ENCODE measurements at places on chromosomes 16 and 17. TPM values are rescaled to one million over a fixed set of nuclear protein-coding genes. Genes with fewer than 3 reads are reported as not detected.
A peak's percentile ranks its signal among the peaks of the same experiment; 100 is the strongest.

DNA sequence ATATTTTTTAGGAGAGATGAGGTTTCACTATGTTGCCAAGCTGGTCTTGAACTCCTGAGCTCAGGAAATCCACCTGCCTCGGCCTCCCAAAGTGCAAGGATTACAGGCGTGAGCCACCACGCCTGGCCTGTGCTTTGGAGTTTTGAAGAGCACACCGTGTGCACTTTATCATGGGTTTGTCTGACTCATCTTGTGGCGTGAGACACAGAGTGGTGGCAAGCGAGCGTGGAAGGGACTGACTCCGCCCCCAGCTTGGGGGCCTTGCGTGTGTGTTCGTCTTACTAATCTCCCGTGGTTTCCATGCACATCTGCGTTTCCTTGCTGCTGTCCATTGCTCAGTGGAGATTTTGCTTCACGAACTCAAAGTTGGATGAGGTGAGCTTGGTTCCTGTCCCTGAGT is 22.9 kb downstream of the CRAMP1 start:
- no peak for DNase-seq

The GJC1 gene
- 7.9 TPM for total RNA-seq

- no peak overlapping the region for H3K27ac ChIP-seq
- no peak for DNase-seq
- H3K4me3 ChIP-seq = no peak overlapping the region
- peaks cover 11% of the 10 kb centered on the region for H3K27me3 ChIP-seq
- H3K36me3 ChIP-seq = no peaks in the 10 kb centered on the region
Observed at GRCh38 chr17:4505187-4505586, 6.5 kb downstream of the SPNS2 start.

The HLF gene
- 3.7 TPM for total RNA-seq

The TTYH2 gene
- total RNA-seq = 7.0 TPM

DNA sequence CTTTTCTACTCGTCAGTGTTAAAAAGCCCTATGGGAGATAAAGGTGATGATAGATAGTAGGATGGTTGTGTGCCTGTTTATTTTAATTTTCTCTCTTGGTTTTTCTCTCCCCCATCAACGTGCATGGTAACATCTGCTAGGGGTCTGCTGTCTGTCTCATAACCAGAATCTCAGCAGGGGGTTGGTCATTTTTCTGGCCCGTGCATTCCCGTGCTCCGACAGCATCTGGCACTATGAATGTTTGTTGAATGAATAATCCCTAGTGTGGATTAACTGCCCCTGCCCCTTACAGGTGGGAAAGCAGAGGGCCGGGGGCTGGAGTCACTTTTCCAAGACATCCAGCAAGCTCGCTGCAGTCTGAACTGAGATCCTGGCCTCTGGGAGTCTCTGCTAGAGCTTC is 6.3 kb downstream of the CA5A start:
- no peaks in the 10 kb centered on the region for H3K36me3 ChIP-seq
- DNase-seq = no peak
- no peak overlapping the region for H3K4me3 ChIP-seq
- no peak overlapping the region for H3K27ac ChIP-seq

The SMPD3 gene
- total RNA-seq = 0.21 TPM

DNA sequence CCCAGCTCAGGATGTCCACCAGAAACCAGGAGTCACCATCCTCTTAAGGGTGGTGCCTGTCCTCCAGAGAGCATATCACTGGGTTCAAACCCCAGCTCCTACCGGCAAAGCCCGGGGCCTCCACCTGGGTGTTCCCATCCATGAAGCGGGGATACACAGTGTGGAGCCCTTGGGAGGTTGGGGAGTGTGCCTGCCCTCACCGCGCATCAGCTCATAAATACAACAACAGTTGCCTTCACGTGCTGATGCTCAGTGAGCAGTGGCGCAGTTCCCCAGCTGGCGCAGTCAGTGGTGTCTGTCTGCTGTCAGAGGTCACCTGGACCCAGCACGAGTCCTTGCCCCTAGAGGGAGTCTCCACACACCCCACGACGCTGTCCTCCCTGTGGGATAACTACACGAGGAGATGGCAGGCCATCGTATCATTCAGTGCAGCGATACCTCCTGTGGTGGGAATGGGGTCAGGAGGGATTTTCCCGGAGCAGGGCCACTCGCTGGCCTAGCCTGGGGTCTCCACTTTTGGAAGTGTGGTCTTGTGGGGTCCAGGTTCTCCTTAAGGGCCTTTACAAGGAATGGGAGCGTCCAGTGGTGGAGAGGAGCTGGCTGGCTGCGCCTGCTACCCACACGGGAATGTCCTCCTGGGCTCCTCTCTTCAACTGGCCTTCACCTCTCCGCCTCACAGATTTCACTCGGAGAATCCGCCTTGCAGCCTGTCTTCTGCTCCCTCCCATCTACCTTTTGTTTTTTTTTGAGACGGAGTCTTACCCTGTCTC is 2.3 kb upstream of the ELOB start:
- no peak for DNase-seq
- H3K27ac ChIP-seq = no peak overlapping the region
- H3K4me3 ChIP-seq = no peak overlapping the region
- peaks cover 26% of the 10 kb centered on the region for H3K4me1 ChIP-seq
- H3K27me3 ChIP-seq = no peaks in the 10 kb centered on the region
- H3K36me3 ChIP-seq = peaks cover 10% of the 10 kb centered on the region

GRCh38 chr17:3972281-3972731 is 8.1 kb upstream of the ATP2A3 start:
- H3K4me1 ChIP-seq = peaks cover 12% of the 10 kb centered on the region
- no peak for DNase-seq
- no peak overlapping the region for H3K4me3 ChIP-seq

The GAS2L2 gene
- 0.10 TPM for total RNA-seq

DNA sequence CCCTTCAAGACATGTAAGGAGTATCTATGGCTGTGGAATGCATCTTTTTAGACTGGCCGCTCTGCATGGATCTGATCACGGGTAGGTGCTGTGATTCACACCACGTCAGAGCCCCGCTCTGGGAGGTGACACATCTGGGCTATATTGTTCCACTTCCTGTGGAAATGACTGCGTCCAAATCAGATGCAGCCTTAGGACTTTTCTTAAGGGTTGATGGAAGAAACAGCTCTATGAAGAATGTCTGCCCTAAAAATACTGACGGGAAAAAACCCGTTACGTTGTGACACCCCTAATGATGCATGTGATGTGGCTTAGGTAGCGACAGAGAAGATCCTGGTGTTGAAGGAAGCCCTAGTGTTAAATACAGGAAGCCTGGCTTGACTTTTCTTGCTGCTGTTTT is 12.2 kb downstream of the BANP start:
- DNase-seq = no peak
- H3K36me3 ChIP-seq = no peaks in the 10 kb centered on the region
- H3K4me1 ChIP-seq = peaks cover 27% of the 10 kb centered on the region
- H3K27ac ChIP-seq = peak overlapping the region; percentile 65
- no peaks in the 10 kb centered on the region for H3K27me3 ChIP-seq
- no peak overlapping the region for H3K4me3 ChIP-seq

- peaks cover 5% of the 10 kb centered on the region for H3K27me3 ChIP-seq
- DNase-seq = no peak
- H3K36me3 ChIP-seq = no peaks in the 10 kb centered on the region
Observed at GRCh38 chr16:80319181-80319580, 221.6 kb upstream of the DYNLRB2 start.

DNA sequence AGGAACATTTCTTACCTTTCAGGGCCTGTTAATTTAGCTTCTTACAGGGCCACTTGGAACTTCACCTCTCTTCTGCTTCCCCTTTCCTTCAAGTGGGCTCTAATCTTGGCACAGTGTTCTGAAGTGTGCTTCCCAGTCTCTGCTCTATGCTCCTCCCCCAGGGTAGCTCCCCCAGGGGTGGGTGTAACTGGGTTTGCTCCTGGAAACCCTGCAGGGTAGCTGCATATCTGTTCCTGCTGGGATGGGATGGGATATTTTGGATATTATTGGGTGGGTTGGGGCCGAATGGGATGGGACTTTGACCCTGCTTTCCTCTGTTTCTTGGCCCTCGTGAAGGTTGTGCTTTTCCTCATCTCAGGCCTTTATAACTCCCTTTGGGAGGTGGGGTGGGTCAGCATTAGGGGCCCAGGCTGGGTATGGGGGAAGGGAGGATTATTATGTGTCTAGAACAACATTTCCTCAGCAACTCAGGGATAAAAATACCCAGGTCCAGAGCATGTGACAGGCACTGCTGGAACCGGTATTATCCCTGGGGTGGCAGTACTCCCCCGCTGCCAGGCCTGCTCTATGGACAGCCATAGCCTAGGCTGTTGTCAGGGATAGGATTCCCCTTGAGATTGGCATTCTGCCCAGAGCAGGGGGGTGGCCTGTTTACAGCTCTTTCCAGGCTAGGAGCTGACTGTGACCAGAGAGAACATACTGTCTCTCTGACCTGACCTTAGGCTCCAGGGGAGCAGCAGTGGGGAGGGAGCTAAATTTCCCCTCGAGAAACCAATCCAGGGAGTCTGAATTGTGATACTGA is 5.0 kb downstream of the NFE2L1 start:
- H3K4me1 ChIP-seq = peaks cover 69% of the 10 kb centered on the region
- H3K36me3 ChIP-seq = peaks cover 61% of the 10 kb centered on the region
- peak; percentile 96 for DNase-seq
- H3K27ac ChIP-seq = peak overlapping the region; percentile 97

The ARL4D gene
- 1.7 TPM for total RNA-seq

The SGCA gene
- total RNA-seq = 264 TPM

The PARN gene
- total RNA-seq = 14.1 TPM

The ECI1 gene
- 113 TPM for total RNA-seq

The NR1D1 gene
- 88.7 TPM for total RNA-seq

DNA sequence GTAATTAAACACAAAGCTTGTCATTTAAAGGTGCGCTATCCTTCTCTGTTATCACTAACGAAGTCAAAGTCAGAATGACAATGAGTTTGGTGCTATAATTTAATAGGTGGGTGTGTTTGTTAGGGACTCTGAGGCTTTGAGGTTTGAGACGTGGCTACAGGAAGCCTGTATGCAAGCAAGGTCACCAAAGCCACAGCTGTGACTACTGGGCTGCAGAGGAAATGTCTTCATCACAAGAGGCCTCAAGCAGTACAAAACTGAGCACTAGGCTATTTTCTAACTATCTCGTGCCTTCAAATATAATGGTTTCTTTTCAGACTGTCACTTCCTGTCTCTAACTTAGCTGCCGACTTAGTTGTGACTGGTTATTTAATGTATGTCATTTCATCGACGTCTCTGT is 141.2 kb downstream of the AATF start:
- DNase-seq = no peak
- H3K4me3 ChIP-seq = no peak overlapping the region
- no peak overlapping the region for H3K27ac ChIP-seq
- H3K36me3 ChIP-seq = peaks cover 3% of the 10 kb centered on the region
- H3K27me3 ChIP-seq = no peaks in the 10 kb centered on the region

The PSKH1 gene
- total RNA-seq = 17.2 TPM

- DNase-seq = no peak
- no peak overlapping the region for H3K27ac ChIP-seq
- no peaks in the 10 kb centered on the region for H3K36me3 ChIP-seq
- no peak overlapping the region for H3K4me3 ChIP-seq
Observed at GRCh38 chr16:17939723-17940122, 396.8 kb downstream of the NPIPA8 start.

- no peak for DNase-seq
- no peak overlapping the region for H3K4me3 ChIP-seq
- H3K4me1 ChIP-seq = no peaks in the 10 kb centered on the region
- peaks cover 11% of the 10 kb centered on the region for H3K27me3 ChIP-seq
- no peaks in the 10 kb centered on the region for H3K36me3 ChIP-seq
- no peak overlapping the region for H3K27ac ChIP-seq
Observed at GRCh38 chr17:58391302-58391984, 25.9 kb downstream of the RNF43 start.

GRCh38 chr17:48394821-48395220 is 35.2 kb downstream of the SKAP1 start:
- H3K4me3 ChIP-seq = no peak overlapping the region
- H3K27me3 ChIP-seq = peaks cover 9% of the 10 kb centered on the region
- no peak overlapping the region for H3K27ac ChIP-seq
- no peak for DNase-seq
- no peaks in the 10 kb centered on the region for H3K36me3 ChIP-seq
- no peaks in the 10 kb centered on the region for H3K4me1 ChIP-seq

The GAST gene
- not detected for total RNA-seq

DNA sequence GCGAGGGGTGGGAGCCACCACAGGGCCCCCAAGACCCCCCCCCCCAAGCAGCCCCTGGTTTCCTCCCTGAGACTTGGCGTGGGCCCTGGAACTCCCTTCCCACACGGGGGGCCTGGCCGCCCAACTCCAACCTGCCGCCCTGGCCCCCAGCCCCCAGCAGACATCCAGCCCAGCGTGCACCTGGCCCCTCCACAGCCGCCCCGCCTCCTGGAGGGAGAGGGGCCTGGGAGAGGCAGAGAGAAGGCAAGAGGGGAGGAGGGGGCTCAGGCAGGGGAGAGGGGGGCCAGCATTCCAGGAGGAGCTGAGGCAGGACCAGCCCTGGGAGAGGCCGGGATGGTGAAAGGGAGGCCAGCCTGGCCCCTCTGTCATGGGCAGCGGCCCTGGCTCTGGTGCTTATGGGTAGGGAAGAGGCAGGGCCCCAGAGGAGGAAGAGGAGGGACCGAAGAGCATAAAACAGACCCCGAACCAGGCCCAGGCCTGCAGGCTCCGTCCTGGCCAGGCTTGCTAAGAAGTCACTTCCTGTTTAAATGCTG is 16.7 kb downstream of the IL34 start:
- H3K27me3 ChIP-seq = no peaks in the 10 kb centered on the region
- H3K4me1 ChIP-seq = no peaks in the 10 kb centered on the region
- H3K36me3 ChIP-seq = peaks cover 3% of the 10 kb centered on the region
- no peak for DNase-seq
- H3K4me3 ChIP-seq = no peak overlapping the region

- H3K4me3 ChIP-seq = no peak overlapping the region
- no peak for DNase-seq
- no peak overlapping the region for H3K27ac ChIP-seq
- no peaks in the 10 kb centered on the region for H3K36me3 ChIP-seq
Observed at GRCh38 chr16:85927959-85928358, 29.0 kb downstream of the IRF8 start.

The MYH1 gene
- 2,943 TPM for total RNA-seq

DNA sequence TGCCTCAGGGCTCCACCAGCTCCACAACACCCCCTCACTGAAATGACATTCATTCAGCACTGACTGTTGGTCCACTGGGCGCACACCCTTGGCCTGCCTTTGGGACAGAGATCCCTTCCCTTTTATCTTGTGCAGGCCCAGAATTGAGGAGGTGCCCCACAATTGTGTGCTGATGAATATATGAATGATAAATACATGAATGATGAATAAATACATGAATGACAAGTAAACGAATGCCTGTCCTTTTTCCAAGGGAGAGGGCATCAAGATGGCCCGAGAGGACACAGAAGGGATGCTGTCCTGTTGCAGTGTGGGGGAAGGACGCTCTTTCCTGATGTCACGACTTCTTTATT is 5.7 kb downstream of the CCR7 start:
- H3K27me3 ChIP-seq = no peaks in the 10 kb centered on the region
- H3K4me1 ChIP-seq = peaks cover 5% of the 10 kb centered on the region
- H3K27ac ChIP-seq = no peak overlapping the region
- H3K4me3 ChIP-seq = no peak overlapping the region
- DNase-seq = no peak
- H3K36me3 ChIP-seq = no peaks in the 10 kb centered on the region

All from psoas muscle (tissue), 8 donors.